Activated T-helper 1 cell treated with anti-CD3 and anti-CD28 coated beads, Interleukin-2, amount 50 U/mL, for 16 hours (primary cell): ENCODE measurements at places on chromosomes 11 and 22.

DNA sequence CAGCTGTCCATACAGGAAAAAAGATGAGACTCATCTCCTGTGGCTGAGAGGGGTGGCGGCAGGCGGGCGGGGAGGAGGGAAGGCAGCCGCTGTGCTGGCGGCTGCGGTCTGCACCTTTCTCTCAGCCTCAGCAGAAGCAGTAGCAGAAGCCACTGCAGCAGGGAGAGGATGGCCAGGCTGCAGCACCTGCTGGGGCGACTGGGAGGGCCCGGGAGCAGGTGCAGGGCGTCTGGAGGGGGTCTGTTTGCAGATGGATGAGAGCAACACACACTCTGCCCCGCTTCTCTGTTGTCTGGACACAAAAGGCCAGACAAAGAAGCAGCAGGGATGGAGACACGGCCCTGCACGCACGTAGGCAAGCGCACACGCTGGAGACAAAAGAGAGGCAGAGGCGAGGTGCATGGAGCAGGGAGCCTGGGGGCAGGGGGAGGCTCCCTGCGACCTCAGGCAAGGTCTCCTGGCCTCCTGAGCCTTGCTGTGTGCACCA is 9.3 kb upstream of the MIAT start:
- DNase-seq = no peak

DNA sequence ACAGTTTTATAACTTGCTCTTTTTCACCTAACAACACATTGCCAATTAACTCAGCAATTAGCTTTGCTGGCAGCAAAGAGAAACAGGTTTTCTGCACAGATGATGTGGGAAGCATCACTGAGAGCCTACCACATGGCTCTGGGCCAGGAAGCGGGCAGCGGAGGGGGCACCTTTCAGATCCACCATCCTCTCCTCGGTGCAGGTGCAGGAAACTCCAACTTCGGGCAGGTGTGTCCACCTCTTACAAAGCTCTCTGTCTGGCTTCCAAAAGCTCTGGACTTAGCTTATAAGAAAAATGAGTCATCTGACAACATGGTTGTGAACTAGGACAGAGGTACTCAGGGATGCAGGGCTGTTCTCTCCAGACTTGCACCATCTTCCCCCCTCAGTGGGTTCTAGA is 77.0 kb downstream of the RPS6KA4 start:
- DNase-seq = no peak

DNA sequence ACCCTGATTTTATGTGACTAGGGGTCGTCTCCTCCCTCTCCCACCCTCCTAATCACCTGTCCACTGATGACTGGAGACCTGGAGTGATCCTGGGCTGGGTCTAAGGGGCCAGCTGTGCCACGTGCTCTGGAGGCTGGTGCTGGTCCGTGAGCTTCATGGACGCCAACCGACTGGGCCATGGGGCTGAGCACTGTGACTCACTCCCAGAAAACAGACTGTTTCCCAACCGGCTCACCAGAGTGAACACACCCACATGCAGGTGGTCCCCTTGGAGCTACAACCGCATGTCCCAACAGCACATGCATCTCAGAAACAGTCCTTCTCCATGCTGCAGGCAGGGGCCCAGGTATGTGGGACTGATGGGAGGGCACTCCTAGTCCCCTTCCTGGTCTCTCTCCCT is 14.0 kb upstream of the LMO1 start:
- no peak for DNase-seq

- DNase-seq = no peak
These were observed 154.7 kb upstream of the GUCY1A2 start for GRCh38 chr11:107172996-107173395.

DNA sequence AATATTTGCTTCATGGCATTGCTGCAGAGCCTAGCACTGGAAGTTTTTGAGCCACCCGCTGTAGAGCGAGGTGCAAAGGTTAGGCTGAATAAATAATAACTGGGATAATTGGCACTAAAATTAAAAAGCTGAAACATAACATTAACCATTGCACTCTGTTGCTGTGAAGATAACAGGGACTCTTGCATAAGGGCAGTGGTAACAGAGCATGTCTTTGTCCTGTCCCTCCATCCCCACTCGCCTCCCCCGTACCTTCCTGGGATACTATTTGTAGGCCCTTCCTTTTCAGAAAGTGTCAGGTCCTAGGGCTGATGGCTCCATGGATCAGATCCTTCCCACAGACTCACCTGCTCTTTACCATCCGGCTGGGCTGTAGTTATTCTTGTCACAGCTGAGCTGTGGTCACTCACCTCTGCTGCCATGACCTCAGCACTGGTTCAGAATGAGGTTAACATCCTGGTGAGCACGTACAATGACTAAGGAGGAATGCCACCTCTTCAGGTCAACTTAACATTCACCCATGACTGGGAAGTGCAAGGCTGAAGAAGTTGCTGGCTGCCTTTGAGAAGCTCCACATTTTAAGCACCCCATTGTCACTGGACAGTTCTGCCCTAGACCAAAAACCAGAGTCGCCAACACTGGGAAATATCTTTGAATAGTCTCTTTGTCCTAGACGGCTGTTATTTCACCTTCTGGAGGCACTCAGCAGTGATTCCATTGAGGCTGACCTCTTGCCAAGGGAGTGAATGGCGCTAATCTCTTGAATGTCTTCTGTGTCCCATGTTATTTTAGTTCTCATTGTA is 103.2 kb upstream of the KIRREL3 start:
- DNase-seq = no peak

DNA sequence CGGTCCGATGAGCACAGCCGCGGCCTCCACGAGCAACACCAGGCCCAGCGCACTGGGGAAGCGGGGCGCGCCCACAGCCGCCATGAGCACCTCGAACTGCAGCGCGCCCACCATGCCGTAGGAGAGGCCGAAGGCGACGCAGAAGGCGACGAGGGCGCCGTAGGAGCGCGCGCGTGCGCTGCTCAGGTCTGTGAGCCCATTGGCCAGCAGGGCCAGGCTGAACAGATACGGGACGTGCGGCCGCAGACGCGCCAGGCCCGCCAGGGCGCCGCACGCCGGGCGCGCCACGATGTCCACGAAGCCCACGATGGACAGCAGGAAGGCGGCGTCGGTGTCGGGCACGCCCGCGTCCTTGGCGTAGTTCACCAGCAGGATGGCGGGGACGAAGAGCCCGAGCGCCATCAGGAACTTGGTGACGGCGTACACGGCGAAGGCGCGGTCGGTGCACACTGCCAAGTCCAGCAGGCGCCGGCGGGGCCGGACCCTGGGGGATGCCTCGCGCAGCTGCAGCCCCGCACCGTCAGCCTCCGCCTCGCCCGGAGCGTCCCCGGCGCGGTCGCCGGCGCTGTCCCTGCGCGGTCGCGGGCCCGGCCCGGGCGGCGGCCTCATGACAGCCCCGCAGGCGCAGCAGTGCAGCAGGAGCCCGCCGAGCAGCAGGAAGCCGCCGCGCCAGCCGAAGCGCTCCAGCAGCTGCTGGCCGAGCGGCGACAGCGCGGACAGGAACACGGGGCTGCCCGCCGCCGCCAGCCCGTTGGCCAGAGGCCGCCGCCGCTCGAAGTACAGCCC is 2.9 kb downstream of the SLC16A8 start:
- no peak for DNase-seq

- no peak for DNase-seq
These were observed 43.7 kb downstream of the BSX start for GRCh38 chr11:122937983-122938382.

- DNase-seq = no peak
These were observed 1.8 kb downstream of the FLI1 start for GRCh38 chr11:128695539-128696221.

DNA sequence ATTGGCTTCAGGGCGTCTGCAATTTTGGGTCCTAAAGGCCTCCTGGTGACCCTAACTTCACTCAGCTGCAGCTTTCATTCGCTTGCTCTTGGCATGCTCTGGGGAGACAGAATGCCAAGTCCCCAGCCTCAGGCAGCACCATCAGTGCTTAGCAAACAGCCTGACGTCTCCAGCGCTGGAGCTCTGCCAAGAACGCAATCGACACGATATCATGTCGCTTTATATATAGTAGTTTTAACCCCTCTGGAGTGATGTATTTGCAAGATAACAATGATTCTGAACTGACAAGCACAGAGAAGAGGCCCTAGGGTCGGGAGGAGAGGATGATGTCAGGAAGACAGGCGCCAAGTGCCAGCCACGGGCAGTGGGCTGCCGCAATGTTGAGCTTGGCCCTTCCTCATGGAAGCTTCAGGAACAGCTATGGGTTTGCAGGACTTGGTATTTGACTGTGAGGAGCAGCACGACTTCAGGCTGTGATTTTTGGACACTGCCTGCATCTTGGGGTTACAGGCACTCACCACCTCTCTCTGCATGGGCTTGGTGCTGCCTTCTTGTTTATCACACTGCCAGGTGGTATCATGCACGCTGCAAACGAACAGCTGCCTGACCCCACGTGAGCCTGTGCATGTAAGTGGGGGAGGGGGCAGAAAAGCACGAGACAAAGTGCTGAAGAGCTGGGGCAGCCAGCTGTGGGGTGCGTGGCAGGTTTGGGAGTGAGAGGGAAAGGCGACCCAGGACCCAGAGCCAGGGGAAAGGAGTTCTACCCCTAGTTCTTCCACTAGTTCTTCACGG is 26.1 kb downstream of the B3GAT1 start:
- no peak for DNase-seq

DNA sequence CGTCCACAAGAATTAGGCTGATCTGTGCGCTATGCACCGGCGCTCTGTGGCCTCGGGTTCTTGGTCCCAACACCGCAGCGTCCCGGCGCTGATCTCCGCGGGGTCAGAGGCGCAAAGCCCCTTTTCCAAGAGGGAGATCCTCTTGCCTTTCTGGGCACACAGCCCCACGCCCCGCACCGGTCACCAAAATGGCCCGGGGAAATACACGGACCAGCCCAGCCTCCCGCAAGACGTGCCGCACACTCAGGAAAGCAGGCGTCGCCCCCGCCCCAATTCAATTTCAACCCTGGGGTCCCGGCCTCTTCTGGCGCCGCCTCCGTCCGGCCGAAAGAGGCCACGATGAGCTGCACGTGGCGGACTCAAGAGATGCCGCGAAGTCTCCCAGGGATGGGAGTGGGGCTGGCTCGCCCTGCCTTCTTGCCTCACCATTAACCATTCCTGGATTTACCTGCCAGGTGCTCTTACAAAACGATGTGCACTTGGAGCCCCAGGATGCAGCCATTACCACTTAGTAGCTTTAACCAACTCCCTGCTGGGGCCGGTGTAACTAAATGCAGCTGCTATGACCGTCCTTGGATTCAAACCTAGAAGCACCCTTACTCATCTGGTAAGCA is 10.5 kb downstream of the PIWIL3 start:
- no peak for DNase-seq

- no peak for DNase-seq
These were observed 47.5 kb upstream of the PICALM start for GRCh38 chr11:86116386-86116726.

GRCh38 chr11:95512682-95513081 is 276.9 kb downstream of the FAM76B start:
- DNase-seq = no peak

GRCh38 chr11:5631417-5631816 is 6.6 kb downstream of the TRIM34 start:
- DNase-seq = no peak

GRCh38 chr11:79694368-79694767 is 253.5 kb upstream of the TENM4 start:
- no peak for DNase-seq

- no peak for DNase-seq
These were observed 55.6 kb upstream of the LYVE1 start for GRCh38 chr11:10623797-10624761.

GRCh38 chr11:133908827-133909226 is 47.9 kb downstream of the IGSF9B start:
- DNase-seq = no peak
